Activated CD4-positive, alpha-beta T cell treated with anti-CD3 and anti-CD28 coated beads, Interleukin-2, amount 50 U/mL, for 24 hours (primary cell): ENCODE measurements at places on chromosomes 5 and 9.
A peak's percentile ranks its signal among the peaks of the same experiment; 100 is the strongest.

DNA sequence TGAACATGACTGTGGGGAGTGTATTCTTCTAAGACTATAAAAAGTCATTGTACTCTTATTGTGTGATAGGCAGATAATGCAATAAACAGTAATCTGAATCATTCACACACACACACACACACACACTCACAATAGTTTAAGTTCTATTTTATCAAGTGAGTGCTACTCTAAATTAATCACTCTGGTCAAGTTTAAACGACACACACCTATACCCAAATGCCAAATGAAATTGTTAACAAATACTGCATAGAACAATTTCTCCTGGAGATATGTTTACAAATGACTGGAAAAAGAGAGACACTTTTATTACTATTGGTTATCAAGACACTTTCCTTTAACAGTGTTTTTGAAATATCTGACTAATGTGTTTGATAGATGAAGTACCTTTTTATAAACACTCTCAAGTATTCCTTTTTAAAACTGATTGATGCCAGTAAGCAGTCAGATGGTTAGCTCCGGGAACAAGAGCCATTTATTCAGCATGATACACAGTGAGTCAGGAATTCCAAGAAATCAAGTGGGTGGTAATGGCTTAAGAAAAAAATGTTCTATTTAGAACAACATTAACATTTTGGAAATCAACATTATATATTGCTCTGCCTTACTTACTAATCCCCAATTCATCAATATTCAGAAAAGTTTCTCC is 521.6 kb upstream of the ST8SIA4 start:
- no peak for DNase-seq

- DNase-seq: no peak
These were observed 385.2 kb downstream of the FAM170A start for GRCh38 chr5:120014535-120014934.

DNA sequence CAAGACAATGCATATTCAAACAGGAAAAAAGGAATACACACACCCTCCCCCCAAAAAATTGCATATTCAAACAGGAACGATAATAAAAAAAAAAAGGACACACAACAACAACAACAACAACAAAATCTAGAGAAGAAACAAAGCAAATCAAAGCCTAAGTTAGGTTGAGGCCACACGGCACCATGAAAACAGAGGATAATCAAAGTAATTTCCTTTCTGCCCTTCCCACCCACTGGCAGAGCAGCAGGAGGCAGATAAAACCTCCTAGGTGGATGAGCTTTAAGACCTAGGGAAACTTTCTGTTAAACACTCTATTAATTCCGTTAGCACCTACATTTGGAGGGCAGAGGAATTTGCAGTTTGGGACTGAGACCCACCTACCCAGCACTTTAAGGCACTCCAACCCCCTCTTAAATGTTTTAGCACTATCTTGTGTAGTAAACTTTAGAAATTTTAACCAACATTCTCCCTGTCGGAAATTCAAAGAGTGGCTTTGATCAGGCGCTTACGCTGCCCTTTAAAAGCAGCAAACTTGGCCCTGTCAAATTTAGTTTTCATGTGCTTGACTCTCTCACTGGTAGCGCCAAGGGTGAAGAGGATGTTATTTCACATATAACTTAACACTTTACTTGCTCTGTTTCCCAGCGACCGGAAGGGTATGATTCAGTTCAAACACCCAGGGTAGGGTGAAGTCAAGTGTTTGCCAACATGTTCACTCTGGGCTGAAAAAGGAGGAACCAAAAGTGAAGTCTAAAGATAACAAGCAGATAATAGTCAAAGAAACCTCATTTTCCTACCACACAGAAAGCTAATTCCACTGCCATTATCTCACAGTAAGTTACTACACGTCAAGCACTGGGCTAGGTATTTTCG is 9.2 kb downstream of the ENC1 start:
- no peak for DNase-seq

- DNase-seq: no peak
These were observed 72.4 kb upstream of the ZNF622 start for GRCh38 chr5:16538006-16538405.

GRCh38 chr5:73783828-73784227 is 157.8 kb downstream of the ARHGEF28 start:
- no peak for DNase-seq

- DNase-seq: no peak
These were observed 14.7 kb upstream of the LARP1 start for GRCh38 chr5:154740483-154740882.

- no peak for DNase-seq
These were observed 122.4 kb upstream of the RAPGEF1 start for GRCh38 chr9:131862261-131862660.

- no peak for DNase-seq
These were observed 650 bp downstream of the MYORG start for GRCh38 chr9:34375901-34376595.

- no peak for DNase-seq
These were observed 33.7 kb upstream of the PWWP2A start for GRCh38 chr5:160152901-160153300.

DNA sequence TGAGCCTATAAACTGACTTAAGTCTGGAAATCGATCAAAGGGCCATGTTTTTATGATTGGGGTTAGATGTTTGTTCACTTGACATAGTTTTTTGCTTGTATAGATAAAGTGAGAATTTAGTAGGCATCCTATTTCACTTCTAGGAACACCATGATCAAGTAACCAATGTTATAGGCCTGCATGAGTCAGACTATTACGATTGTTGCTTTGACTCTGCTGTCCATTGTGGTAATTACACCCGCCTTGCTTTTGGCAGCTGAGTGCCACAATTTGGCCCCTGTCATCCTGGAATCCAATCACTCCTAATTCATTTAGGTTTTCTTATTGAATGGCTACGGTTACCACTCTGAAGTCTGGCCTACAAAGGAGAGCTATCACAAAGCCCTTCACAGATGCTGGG is 67.8 kb upstream of the IL33 start:
- DNase-seq: no peak

GRCh38 chr9:89601856-89602562 is 2.8 kb upstream of the GADD45G start:
- DNase-seq: no peak

GRCh38 chr9:126505697-126506346 is 107.9 kb upstream of the LMX1B start:
- no peak for DNase-seq

DNA sequence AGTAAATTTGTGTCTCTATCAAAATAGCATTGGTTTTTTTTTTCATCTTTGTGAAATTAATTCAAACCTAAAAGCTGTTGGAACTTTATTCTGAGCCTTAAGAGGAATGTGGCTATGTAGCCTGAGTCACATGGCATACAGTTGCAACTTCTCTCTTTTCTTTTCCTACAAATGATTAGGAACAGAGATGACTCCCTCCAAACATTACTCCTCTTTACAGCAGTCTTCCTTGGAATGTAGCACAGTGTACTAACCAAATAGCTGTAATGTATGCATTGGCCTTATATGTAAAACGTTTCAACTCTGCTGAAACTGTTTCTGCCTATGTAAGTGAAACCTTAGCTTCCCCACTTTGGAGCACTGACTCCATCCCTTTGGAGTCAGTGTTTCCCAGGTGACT is 100.9 kb upstream of the MAP1B start:
- DNase-seq: no peak

DNA sequence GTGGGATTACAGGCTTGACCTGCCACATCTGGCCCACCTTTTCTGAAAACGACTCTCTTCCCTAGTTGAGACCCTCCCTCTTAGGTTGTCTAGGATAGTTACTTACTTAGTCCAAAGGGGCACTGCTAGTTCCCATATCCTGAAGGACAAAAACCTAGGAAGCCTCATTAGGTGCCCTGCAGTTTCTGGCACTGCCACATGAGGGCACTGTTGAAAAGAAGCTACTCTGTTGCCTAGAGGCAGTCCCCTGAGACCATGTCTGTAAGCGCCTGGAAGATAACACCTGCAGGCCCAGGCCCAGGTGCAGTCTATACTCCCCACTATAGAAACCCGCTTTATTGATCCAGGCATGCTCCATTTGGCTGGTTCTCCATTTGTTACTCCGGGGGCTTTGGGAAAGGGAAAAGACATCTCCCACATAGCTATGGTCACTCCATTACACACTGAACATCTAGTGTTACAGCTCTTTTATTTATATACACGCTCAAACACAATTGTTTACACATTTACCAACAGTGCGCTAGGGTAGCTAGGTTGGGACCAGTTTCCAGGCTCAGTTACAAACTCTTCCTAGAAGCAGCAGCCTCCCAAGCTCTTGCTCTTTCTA is 73.4 kb upstream of the PPARGC1B start:
- DNase-seq: no peak

DNA sequence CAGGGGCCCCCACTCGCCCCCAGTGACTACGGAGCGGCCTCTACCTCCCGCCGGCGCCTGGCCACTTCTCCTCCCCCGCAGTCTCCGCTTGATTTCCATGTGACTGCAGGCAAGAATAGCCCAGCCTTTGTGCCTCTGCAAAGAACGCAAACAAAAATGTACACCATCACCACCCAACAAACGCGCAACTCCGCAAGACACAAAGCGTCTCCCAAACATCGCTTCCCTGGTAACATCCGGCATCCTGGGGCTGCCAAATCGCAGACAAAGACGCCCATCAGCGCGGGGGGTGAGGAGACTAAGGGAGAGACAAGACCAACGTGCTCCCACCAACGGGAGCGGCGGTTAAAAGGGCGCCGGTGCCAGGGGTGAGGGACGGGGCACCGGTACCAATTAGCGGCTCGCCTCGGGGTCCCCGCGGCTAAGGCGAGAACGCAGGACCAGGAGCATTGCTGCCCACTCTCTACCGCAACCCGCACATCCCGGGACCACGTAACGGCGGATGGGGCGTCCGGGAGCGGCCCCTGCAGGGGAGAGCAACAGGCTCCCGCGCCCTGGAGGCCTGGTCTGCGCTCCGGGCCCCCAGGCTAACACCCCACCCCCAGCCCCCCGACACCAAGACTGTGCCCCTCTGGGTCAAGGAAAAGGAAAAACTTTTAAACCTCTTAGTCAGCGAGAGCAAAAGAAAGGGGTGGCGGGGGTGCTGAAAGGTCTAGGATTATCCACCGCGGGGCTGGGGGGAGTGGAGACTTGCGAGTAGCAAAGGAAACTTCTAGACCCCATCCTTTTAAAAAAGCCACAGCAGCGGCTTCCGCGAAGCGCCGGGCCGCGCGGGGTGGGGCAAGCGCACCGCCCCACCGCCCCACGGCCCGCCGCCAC is 885 bp downstream of the MPDZ start:
- no peak for DNase-seq

- no peak for DNase-seq
These were observed at the start of gene GALNT12 for GRCh38 chr9:98807070-98807813. Gene GALNT12, plus strand, starts transcription at chr9:98807670. Its CDS starts 29 bp downstream, at chr9:98807699.

DNA sequence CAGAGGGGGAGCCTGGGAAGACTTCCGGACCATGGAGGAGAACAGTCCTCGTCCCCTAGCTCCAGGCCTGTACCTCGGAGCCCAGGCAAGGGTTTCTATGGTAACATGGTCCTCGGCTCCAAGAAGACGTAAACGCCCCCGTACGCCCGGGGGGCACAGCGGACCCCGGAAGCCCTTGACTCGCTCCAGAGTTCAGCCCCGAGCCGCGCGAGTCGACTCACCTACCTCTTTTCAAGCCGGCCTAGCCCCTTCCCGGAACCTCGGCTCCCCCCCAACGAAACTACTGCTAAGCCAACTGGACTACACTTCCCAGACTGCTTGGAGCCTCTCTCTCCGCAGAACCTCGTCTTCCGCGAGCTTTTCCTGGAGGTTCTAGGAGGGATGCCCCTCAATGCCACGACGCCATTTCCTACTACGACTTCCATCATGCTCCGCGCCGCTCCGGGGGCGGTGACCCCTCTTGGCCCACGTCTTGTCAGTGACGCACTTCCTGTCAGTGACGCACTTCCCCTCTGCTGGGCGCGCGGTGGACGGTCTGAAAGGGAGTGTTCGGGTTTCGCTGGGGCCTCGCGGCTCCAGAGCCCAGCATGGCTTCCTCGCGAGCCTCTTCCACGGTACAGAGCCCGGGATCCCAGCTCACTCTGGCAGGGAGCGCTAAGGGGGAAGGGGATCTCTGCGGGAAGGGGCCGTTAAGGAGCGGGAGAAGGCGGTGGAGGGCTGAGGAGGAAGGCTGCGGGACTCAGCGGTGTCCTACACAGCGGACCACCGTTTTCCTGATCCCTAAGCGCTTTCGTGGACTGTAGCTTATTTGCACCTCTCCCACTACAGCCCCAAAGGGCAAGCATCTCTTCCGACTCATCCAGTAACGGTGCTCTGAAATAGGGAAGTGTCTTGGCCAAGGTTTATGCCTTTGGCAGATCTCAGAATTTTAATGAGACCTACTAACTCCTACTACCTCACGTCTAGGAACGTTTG is at the start of the genes CDC26 and PRPF4:
TSS of gene CDC26 (minus strand) at position 416 of the 975 bp plus-strand sequence. CDS start 3,065 bp downstream, outside the sequence.
TSS of gene PRPF4 (plus strand) at position 502 of the 975 bp plus-strand sequence. CDS start at position 588, 86 bp downstream.
- peak; percentile 96 for DNase-seq

GRCh38 chr5:141863569-141864178 is 14.5 kb downstream of the PCDH1 start:
- DNase-seq: no peak

DNA sequence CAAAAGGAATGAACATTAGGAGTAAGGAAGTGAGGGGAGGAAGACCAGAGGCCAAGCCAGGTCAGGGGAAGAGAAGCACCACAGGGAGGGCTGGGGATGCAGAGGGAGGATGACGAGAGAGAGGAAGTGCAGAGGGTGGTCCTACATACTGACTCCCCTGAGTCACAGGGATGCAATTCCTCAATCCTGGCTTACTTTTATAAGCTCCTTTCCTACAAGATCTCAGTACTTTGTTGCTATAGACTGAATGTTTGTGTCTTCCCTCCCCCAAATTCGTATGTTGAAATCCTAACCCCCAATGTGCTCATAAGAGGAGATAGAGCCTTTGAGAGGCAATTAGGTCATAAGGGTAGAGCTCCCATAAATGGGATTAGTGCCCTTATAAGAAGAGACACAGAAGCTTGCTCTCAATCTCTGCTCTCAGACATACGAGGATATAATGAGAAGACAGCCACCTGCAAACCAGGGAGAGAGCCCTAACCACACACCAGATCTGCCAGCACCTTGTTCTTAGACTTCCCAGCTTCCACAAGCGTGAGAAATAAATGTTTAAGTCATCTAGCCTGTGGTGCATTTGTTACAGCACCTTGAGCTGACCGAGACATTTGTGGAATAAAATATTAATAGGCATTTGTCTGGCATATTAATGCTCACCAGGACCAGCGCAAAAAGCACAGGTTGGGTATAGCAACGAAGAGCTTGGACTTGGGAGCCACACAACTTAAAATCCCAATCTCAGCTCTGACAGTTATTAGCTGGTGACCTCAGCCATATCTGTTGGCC is 33.4 kb downstream of the GCNT4 start:
- no peak for DNase-seq

DNA sequence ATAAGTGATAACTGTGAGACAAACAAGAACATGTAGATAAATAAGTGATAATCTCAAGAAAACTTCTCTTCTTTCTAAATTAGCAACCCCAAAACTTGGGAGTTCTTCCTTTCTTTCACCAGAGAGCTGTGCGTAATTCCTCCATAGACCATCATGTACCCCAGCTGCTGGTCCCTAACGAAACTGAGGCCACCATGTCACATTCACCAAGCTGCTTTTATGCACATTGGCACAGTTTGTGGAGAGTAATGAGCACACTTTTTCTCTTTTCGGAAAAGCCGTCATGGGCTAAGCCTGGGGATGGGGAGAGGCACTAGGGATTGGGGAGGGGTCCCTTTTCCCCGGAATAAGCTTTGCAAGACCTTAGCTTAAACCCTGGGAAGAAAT is 561.4 kb downstream of the BNC2 start:
- DNase-seq: no peak
